Lung microvascular endothelial cell (primary cell): ENCODE measurements at places on chromosomes 16 and 17. TPM values are rescaled to one million over a fixed set of nuclear protein-coding genes. Genes with fewer than 3 reads are reported as not detected.

DNA sequence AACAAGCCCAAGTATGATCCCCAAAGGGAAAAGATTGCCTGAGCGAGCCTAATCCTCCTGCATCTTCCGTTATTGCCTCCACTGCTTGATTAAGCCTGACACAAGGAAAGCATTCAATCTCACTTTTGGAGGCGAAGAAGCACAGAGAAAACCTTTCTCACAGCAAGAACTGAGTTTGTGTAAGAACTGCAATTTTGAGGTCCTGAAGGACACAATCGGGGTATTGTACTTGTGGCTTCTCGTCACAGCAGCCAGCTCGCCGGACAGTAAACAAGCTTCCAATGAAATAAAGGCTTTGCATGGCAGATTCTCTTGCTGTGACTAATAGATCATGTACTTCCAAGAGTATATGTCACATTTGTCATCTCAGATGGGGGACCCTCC is 18.7 kb upstream of the FOXF1 start:
- DNase-seq = no peak

DNA sequence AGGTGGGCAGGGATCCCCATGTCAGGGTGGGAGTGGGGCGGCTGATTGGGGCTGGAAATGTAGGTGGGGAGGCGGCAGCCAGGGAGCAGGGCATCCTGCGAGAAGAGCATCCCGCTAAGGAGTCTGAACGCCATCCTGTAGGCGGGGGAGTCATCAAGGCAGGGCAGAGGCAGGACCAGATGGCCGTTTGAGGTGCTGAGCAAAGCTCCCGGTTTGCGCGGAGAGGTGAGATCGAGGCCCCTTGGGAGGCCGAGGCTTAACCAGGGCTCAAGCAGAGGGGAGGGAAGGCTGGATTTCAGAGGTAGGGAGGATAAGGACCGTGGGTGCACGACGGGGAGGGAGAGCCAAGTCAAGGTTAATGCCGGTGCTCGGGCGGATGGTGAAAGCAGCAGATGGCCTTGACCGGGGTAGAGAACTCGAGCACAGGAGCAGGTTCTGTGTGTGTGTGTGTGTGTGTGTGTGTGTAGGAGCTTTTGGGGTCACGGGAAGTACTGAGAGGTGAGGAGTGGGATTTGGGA is 472 bp upstream of the NME2 start:
- DNase-seq = no peak

DNA sequence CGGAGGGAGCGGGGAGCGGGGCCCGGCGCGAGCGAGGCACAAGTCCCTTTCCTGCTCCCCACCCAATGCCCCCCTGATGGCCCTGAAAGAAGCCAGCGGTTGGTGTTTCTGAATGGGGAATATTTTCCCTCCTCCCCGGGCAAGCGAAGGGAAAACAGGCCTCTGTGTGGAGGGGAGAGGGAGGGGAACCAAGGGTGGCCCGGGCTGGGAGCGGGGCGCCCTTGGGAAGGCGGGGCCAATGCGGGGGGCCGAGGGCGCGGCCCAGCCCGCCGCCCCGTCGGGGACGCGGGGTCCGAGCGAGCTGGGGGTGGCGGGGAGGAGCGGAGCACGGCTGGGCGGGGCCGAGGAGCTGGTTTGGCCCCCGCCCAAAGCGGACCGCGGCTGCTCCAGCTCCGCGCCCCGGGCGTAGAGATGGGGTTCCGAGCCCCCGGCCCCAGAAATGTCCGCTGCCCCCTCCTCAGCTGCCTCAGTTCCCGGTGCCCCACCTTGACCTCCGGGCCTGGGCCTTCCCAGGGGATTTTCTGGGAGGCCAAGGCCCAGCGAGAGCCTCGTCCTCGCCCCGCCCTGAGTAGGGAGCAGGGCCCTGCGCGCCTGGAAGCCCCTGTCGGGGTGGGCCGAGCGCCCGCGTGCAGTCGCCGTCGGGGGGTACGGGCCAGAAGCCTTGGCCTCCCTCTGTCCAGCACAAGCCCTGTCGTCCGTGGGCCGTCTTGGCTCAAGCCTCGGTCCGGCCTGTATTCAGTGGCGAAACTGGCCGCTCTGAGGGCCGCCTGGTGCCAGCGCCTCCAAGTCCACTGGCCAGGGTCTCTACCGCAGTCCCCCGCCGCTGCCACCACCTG is 3.9 kb upstream of the HEXIM1 start:
- DNase-seq = no peak

DNA sequence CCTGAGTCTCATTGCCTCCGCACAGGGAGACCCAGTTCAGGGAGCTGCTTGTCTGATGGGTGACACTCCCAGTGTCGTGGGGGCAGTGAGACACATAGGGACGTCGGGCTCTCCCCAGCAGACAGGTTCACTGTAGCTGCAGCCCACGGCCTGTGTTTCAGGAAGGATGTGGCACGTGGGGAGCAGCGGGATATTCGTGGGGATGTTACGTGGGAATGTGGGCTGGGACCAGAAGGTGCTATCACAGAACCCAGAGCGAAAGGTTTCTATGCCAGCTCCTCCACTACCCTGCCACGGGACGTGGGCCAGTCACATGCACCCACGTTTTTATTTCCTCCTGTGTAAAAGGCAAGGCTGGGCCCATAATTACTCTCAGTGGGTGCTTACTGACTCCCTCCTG is 16.3 kb downstream of the CACNA1G start:
- DNase-seq = no peak

CDH3 gene
- total RNA-seq = not detected in 2 replicates

GOSR1 gene
- total RNA-seq = 16.3 and 24.4 TPM in 2 replicates

KRT28 gene
- not detected in 2 replicates for total RNA-seq

CHRNE gene
- total RNA-seq = 0.65 and 1.4 TPM in 2 replicates
